ENCODE measurements at places on chromosomes 5 and 9. TPM values are rescaled to one million over a fixed set of nuclear protein-coding genes. Genes with fewer than 3 reads are reported as not detected.

Gene TMEM250
- 40.6 TPM for total RNA-seq

Gene SLC6A7
- total RNA-seq: not detected

Gene AGXT2
- not detected for total RNA-seq

Gene HBEGF
- 0.98 TPM for total RNA-seq

Gene GBGT1
- total RNA-seq: 25.8 TPM

DNA sequence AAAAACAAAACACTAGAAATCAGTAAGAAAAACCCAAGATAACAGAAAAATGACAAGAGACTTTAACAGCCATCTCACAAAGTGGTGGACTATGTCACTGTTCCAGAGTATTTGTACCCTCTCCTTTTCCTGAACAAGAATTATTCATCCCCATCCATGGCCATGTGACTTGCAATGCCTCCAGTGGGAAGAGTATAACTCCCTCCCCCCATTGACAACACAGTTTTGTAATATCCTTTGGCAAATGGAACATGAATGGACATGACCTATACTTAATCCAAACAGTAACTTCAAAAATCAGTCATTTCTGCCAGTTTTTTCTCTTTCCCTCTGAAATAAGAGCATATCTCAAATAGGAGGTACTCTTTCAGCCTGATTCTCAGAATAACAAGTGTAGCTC lies 33.9 kb downstream of the PTBP3 start:
- no peaks in the 10 kb centered on the region for H3K4me1 ChIP-seq
- peak overlapping the region; percentile 12 for H3K27ac ChIP-seq
- H3K27me3 ChIP-seq: no peaks in the 10 kb centered on the region
- DNase-seq: no peak
- no peak overlapping the region for H3K4me3 ChIP-seq

DNA sequence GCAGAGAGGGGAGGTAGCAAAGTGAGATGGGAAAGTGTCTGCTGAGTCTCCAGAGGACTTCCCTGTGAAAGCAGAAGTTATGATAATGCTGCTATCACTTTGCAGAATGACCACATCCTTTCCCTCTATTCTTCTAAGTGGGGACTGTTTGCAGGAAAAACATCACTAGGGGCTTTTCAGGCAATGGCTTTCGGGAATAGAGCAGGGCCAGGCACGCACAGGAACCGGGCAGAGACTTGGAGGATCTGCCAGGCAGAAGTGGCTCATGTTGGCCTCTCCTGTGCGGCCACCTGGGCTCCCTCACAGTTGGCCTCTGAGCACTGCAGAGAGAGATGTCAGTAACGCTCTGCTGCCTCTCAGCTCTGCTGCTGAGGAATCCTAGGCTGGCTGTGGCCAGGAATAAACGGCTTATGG lies 214.7 kb downstream of the MAST4 start:
- DNase-seq: no peak
- no peak overlapping the region for H3K27ac ChIP-seq
- 0 out of 3 replicates have a peak, but pooled peaks cover 2% of the 10 kb centered on the region for H3K27me3 ChIP-seq
- H3K36me3 ChIP-seq: no peaks in the 10 kb centered on the region

DNA sequence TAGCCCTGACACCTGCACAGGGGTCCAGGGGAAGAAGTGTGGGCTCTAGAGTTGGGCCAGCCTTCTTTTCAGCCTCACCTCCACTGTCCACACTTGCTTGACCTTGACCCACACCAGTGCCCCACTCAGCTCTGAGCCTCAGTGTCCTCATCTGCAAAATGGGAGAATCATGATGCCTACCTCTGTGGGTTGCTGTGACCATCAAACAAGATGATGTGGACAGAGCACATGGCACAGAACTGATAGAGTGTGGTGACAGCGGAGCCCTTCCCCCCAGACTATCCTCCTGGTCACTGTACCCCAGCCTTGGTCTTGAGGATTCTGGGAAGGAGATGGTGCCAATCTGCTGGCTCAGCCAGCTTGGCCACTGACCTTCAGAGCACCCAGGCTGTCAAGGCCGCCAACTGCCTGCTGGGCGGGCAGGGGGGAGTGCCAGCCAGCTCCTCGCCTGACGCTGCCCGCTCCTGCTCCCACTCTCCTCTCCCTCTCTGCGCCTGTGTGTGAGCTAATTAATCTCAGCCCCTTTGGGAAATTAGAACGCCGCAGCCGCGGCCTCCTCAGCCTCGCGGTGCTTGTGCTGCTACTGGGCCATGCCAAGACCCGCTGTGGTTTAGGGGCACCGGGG lies 16.7 kb downstream of the CXXC5 start:
- H3K27me3 ChIP-seq: no peaks in the 10 kb centered on the region
- H3K4me1 ChIP-seq: peaks cover 81% of the 10 kb centered on the region
- H3K4me3 ChIP-seq: no peak overlapping the region
- peak overlapping the region; percentile 49 for H3K27ac ChIP-seq
- peaks cover 64% of the 10 kb centered on the region for H3K36me3 ChIP-seq

GRCh38 chr9:100191264-100191663 lies 92.2 kb downstream of the INVS start:
- no peaks in the 10 kb centered on the region for H3K4me1 ChIP-seq
- H3K27ac ChIP-seq: no peak overlapping the region
- no peak overlapping the region for H3K4me3 ChIP-seq
- no peak for DNase-seq

DNA sequence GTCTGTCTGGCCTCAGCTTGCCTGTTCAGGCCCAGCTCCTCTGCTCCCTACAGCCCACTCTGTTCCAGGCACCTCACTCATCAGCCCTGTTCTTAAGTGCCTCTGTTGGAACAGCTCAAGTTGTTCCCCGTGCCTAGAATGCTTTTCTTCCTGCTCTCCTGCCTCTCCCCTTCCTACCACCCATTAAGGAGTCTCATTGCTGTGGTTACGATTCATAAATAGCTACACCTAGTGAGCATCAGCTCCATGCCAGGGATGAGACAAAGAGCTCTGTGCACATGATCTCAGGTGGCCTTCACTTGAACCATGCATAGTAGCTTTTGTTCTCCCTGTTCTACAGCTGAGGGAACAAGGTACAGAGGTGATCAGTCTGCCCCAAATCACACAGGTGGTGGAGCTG lies 54.3 kb downstream of the PSD2 start:
- no peak overlapping the region for H3K27ac ChIP-seq
- no peaks in the 10 kb centered on the region for H3K36me3 ChIP-seq
- peaks cover 9% of the 10 kb centered on the region for H3K4me1 ChIP-seq

DNA sequence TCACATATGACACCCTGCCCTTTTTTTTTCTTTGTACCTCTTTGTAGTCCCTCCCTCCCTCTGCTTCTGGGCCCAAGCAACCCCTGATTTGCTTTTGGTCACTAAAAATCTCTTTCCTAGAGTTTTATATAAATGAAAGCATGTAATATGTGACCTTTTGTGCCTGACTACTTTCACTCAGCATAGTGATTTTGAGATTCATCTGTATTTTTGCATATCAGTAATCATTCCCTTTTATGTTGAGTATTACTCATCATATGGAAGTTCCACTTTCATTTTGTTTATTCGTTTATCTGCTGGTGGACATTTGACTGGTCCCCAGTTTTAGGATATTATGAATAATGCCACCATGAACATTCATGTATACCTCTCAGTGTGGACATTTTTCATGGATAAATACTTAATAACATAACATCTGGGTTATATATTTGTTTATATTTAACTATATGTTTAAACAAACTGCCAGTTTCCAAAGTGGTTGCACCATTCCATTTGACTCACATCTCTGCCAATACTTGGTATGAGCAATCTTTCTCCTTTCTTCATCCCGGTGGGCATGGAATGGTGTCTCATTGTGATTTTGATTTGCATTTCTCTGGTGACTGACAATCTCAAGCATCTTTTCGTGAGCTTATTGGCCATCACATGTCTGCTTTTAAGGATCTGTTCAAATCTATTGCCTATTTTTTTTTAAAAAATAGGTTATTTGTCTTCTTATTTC lies 115.7 kb upstream of the S1PR3 start:
- H3K27ac ChIP-seq: no peak overlapping the region
- DNase-seq: no peak

- no peak for DNase-seq
- no peaks in the 10 kb centered on the region for H3K4me1 ChIP-seq
- no peaks in the 10 kb centered on the region for H3K36me3 ChIP-seq
- H3K27ac ChIP-seq: no peak overlapping the region
- H3K27me3 ChIP-seq: peaks cover 7% of the 10 kb centered on the region
Measured at GRCh38 chr9:126000731-126001580, 253.8 kb downstream of the PBX3 start.

DNA sequence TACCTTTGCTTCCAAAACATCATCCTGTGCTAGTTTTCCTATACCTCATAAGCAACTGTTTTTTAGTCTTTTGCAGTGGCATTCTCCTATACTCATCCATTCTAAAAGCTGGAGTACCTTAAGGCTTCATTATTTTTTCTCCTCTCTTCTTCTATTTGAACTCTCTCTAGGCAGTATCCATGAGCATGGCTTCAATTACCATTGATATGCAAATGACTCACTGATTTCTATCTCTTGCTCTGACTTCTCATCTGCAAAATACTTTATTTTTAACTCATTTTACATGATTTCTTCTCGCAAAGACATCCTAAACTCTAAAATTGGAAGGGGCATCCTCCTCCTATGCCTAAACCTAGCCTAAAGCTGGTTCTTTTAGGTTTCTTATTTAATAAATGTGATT lies 365.1 kb upstream of the NUDT12 start:
- no peaks in the 10 kb centered on the region for H3K36me3 ChIP-seq
- H3K4me3 ChIP-seq: no peak overlapping the region
- no peak for DNase-seq
- H3K27ac ChIP-seq: no peak overlapping the region
- no peaks in the 10 kb centered on the region for H3K27me3 ChIP-seq

- H3K27ac ChIP-seq: no peak overlapping the region
- 0 out of 3 replicates have a peak, but pooled peaks cover 2% of the 10 kb centered on the region for H3K27me3 ChIP-seq
- no peaks in the 10 kb centered on the region for H3K4me1 ChIP-seq
- H3K4me3 ChIP-seq: no peak overlapping the region
- no peak for DNase-seq
Measured at GRCh38 chr5:133704411-133704810, 92.1 kb upstream of the FSTL4 start.

- H3K36me3 ChIP-seq: peaks cover 11% of the 10 kb centered on the region
- no peaks in the 10 kb centered on the region for H3K27me3 ChIP-seq
- peak overlapping the region; percentile 89 for H3K4me3 ChIP-seq
- H3K27ac ChIP-seq: peak overlapping the region; percentile 91
- peak; percentile 68 for DNase-seq
Measured at GRCh38 chr9:35757226-35757891, 3.3 kb upstream of the MSMP start.

DNA sequence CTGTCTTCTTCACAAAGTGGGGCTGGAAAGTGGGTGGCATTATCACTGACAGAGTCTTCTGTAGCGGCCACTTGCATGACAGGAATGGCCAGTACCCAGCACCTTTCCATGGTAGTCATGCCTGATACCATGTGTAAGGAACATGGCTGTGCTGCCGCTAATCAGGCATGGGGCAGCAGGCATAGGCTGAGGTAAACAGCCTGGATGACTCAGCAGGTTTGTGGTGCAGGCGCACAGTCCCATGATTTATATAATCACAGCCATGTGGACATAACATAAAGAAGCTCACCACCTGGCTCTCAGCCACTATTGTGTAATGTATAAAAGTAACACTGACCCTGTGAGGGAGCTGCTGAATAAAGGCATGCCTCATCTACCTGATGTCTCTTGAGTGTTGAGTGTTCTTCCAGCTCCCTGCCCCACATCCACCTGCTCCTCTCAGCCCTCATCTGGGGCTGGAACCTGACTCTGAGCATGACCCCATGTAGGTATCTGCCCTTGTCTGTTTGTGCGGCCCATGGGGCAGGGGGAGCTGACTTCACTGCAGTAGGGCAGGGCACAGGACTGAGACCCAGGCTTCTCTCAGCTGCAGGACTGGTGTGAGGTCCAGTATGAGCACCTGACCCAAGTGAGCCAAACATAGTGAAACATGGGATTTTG lies 13.2 kb upstream of the ICE1 start:
- H3K27ac ChIP-seq: no peak overlapping the region
- H3K36me3 ChIP-seq: no peaks in the 10 kb centered on the region
- H3K27me3 ChIP-seq: no peaks in the 10 kb centered on the region
- no peak overlapping the region for H3K4me3 ChIP-seq
- peak; percentile 56 for DNase-seq

DNA sequence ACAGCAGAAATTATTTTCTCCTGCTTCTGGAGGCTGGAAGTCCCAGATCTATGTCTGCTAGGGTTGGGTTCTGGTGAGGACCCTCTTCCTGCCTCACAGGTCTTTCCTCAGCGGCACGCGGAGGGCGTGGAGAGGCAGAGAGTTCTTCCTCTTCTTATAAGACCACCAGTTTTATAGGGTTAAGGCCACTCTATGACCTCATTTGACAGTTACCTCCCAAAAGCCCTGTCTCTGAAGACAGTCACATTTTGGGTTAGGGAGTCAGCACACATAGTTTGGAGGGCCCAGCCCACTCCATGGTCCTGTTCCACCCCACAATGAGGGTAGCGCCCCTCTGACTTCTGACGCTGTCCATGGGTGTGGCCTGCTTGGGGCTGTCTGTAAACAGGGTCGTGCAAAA lies 46.7 kb downstream of the TRIP13 start:
- DNase-seq: no peak
- no peaks in the 10 kb centered on the region for H3K4me1 ChIP-seq
- no peak overlapping the region for H3K4me3 ChIP-seq
- peaks cover 46% of the 10 kb centered on the region for H3K27me3 ChIP-seq

DNA sequence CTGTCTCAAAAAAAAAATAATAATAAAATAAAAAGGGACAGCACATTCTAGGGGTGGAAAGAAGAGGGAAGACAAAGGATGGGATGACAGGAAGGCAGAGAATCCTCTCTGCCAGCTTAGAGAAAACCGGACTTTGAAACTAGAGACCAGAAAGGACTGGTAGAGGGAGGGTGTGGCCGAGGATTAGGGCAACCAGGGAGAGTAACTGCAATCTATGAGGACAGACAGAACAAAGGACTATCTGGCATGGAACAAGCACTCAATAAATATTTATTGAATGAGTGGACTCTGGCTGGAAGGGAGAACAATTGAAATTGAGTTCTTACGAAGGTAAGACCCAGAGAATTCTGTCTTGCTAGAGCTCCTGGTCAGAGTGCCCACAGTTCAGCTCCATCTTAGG lies 2.4 kb downstream of the GBA2 start:
- H3K27ac ChIP-seq: no peak overlapping the region
- H3K4me1 ChIP-seq: peaks cover 18% of the 10 kb centered on the region
- H3K27me3 ChIP-seq: no peaks in the 10 kb centered on the region
- peaks cover 57% of the 10 kb centered on the region for H3K36me3 ChIP-seq
- no peak for DNase-seq

DNA sequence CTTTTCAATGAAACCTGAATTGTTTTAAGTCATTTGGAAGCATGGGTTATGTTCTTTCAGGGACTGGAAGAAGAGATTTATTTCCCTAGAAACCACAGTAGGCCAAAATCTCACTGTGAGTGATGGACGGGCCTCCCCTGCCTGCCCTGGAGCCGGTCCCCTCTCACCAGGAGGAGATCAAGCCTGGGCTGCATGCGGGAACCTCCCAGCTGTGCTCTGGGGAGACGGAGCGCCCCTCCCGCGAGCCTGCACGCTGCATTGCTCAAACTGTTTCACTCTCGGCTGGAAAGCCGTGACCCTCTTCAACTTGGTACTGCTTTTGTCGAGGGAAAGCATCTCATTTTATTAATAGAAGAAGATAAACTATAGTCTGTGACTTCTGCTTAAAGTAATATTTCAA lies 85.4 kb downstream of the IRX2 start:
- no peak overlapping the region for H3K27ac ChIP-seq
- peaks cover 9% of the 10 kb centered on the region for H3K27me3 ChIP-seq
